ENCODE measurements at places on chromosomes 6 and 20.

DNA sequence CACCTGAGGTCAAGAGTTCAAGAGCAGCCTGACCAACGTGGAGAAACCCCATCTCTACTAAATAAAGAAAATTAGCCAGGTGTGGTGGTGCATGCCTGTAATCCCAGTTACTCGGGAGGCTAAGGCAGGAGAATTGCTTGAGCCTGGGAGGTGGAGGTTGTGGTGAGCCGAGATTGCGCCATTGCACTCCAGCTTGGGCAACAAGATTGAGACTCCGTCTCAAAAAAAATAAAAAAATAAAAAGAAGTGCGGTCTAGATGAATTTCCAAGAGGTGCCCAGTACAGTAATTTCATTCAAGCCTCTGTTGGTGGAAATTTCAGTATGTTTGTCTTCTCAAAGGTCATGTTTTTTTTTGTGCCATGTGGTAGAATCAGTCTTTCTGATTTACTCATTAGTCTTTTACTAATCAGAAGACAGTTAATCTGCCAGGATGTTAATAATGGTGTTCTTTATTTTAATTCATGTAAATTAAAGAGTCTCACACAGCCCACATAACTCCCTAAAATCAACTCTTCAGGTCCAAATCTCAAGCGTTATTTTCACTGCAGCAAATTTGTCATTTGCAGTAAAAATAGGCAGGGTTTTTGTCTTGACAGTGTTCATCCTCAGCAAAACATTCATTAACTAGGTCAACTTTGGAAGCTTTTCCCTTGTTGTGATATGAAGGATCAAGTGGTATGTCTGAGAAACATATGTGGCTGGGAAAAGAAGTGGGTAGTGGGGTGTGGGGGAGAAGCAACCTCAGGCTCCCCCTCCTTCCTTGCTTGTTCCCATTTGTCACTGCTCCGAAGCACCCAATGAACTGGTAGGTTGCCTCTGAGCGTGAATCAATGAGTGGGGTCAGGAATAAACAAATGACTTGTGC lies 13.3 kb downstream of the TP53INP2 start:
- no peak for DNase-seq

DNA sequence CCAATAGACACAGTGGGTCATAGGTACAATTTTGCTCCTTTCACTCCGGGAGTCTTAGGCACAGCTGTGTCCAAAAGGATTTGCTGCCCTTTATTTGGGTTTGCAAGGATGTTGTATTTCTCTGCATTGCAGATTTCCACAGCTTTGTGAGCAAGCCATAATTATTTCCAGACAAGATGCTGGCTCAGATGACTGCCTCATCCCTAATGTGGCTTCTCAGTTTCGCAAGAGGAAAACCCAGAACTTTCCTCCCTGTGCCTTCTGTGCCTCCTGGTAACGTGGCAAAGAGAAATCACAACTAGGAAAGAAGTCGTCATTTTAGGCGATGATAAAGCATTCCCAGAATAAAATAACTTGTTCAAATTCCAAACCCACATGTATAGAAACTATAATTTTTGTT lies 33.7 kb downstream of the FAM50B start:
- DNase-seq, result no peak

DNA sequence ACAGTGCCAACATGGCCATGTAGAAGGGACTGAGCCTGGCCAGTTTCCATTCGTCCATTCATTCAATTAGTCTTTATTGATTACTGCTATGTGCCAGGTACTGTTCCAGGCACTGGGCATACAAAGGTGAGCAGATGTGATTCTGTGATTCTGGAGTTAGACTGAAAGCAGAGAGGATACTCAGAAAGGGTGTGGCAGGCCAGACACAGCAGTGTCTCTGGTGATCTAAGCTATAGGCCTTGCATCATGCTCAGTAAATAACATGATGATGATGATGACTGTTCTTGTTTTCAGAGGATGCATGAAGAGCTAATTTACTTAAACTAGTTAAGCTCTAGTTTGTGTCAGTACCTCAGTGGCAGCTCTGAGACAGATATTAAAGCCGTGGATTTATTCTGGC lies 31.4 kb upstream of the FUCA2 start:
- no peak for DNase-seq

GRCh38 chr20:40848526-40848925 lies 159.5 kb upstream of the MAFB start:
- no peak for DNase-seq

DNA sequence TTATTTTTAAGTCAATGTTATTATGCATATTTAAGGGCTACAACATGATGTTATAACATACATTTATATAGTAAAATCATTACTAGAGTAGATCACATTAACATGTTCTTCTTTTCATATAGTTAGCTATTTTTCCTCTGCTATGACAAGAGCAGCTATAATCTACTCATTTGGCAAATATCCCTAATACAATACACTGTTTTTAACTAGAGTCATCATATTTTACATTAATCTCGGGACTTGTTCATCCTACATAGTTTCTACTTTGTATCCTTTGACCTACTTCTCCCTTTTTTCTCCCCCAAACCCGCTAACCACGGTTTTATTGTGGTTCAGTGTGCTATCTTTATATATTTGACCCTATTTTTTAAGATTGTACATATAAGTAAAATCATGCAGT lies 249.0 kb downstream of the EPM2A start:
- no peak for DNase-seq

DNA sequence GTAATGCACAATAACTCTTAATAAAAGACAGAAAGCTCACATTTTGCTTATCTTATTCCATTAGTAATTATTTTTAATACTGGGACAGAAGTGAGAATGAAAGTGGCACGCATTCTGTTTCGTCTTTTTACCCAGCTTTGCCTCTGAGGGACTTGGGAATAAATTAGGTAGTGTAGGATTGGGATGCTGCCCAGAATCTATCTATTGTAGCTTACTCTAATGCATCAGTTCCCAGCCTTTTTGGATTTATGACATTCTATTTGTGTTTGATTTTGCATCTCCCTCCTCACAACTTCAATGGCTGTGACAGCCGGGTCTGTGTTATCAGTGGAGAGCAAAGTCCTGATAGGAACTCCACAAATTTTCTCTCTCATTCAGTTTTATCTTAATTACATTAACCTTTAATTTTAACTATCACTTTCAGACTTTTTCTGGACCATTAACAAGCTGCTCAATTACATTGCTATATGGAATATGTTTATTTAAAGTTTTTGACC lies 62.9 kb upstream of the TULP4 start:
- no peak for DNase-seq

- DNase-seq, result no peak
Measured at GRCh38 chr6:151695156-151695555, 112.3 kb upstream of the ESR1 start.

DNA sequence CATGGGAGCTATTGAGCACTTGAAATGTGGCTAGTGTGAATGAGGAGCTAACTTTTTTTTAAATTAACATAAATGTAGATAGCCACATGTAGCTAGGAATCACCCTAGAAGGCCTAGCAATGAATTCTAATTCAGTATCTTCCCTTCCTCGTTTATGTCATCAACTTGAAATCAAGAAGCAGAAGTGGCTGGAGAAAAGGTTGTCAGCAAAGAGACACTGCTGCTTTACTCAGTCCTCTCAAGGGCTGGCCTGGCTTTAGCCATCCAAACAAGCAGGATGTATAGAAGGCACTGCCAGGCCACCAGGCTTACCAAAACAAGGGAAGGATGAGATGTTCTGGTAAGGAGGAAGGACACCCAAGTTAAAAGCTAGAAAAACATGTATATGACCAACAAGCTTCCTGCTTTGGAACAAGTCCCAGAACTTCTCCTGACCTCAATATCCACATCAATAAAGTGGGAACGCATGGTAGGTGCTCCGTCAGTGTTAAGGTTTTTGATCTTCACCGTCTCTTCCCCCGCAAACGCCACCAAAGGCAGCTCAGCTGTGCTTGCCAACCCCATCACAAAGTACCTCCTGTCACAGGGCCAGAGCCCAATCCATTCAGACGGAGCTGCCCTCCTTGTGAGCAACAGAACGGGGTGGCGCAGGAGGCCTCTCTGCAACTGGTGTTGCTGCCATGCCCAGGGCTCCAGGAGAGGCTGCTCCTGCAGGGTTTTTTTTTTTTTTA lies 235.8 kb upstream of the RIN2 start:
- DNase-seq, result no peak
